ENCODE measurements at places on chromosomes 3 and 15.

- no peak for DNase-seq
These were observed 592.7 kb upstream of the NAALADL2 start for GRCh38 chr3:174266476-174266875.

DNA sequence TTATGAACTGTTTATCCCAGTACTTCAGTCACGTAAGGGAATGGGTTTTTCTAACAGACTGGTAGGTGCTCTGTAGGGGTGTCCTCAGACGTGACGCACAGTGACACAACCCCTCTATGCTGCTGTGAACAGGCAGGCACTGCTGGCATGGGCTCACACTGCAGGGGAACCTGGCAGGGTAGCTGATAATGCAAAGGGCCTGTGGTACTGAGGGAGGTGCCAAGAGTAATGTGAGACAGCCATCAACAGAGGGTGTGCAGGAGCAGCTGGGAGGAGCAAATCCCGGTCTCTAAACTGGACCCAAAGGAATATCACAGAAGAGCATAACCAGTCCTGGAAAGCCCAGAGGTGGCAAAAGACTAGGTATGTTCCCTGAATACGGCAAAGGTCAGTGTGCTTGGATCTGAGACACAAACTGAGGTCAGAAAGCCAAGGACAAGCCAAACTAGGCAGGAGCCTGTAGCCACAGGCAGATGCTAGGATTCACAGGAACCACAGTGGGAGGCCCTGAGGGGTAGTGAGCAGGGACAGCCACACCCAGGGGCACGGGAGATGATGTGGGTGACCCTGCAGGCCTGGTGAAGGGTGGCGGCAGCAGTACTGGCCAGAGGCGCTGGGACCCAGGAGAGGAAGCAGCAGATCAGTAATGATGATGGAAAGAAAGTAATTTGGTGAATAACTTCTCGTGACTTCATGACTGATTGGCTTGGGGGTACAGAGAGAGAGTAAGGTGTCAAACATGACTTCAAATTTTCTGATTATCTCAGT lies 248.1 kb upstream of the CHRNA7 start:
- DNase-seq, result no peak

DNA sequence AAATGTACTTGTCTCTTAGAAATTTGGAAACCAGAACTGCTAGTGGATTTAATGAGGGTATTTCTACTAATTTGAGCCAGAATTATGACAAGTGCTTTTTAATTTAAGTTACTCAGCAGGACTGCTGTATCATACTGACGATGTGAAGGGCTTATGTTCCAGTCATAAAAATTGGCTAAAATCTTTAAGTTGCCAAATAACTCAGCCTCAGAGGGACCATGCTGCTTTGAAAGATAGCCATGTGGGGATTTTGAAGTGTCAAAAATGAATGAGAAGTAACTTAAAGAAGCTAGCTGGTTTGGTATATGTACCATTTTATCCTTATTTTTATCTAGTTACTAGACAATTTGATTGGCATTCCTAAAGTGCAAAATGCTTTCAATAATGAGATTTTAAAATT lies 545.0 kb downstream of the DIPK2A start:
- no peak for DNase-seq

DNA sequence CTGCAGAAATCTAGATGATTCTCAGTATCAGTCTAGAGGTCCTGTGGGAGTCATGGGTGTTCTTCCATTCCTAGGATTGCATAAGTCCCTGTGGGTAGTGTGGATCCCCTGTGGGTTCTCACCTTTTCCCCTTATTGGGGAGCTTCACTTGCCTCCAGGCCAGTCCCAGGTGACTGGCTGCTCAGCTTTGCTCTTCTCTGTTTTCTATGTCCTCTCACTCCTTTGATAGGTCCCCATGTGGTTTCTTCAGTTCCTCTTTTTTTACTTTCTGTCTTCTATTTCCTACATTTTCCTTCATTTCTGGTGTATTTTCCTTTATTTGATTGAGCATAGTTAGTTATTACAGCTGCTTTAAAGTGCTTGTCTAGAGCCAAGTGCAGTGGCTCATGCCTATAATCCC lies 10.9 kb downstream of the TEX55 start:
- no peak for DNase-seq

DNA sequence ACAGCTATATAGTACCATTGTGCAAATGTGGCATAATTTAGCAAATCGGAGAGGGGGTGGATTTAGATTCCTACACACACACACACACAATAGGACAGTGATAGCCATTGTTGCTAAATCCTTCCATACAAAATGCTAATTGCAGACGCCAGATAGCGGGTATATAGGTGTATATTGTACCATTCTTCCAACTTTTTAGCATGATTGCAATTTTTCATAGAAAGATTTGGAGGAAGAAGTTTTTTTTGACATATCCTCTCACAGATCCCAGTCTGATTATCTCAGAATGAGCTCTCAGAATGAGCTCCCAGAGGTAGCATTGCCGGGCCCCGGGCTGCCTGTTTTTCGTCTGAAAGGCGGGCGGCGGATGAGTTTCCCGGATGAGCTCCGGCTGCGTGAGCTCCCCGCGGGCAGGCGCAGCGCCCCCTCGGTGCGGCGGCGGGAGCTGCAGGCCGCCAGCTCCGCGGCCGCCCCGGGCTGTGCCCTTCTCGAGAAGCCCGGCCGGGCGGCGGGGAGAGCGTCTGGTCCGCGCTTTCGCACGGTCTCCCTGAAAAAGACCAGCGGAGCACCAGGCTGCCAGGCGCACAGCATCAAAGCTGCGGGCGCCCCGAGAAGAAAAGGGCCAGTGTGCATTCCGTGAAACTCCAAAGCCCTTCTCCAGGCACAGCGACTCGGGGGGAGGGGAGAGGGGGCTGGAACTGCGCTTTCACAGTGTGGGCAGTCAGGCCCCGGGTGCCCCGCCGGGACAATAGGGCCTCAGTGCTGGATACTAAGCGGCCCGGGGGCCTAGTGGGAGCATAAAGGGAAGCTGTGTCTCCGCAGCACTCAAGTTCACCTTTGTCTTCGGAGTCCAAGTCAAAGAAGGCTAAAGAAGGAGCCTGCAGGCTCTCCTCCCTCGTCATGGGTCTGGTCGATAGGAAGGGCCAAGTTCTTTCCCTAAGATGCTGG lies 12.0 kb upstream of the SHC4 start:
- peak; percentile 80 for DNase-seq

DNA sequence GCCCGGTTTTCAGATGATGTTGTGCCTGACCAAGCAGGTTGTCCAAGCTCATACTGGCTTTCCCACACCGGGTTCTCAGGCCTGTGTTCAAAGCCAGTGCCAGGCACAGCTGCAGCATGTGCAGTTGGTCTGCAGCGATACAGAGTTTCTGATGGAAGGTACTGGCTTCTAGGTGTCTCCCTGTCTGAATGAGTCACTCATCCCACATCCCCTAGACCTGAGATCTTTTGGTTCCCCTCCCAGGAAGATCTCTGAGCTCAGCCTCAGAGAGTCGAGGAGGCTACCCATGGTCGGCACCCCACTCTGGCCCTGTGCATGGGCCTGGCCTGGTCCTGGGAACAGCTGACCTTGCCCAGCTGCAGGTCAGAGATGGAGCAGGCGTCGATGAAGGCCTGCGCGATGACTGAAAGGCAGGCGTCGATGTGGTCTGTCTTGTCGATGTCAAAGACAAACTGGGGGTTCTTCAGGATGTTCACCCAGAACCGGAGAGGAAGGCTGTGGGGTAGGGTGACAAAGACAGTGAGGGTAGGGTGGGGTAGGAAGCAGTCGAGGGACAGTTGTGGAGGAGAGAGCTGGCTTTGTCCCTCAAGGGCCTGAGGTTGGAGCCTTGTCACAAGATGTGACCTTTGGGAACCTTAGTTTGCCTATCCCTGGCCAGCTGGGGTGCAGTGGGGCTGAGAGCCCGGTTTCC lies 15.3 kb downstream of the H1-8 start:
- DNase-seq, result no peak

DNA sequence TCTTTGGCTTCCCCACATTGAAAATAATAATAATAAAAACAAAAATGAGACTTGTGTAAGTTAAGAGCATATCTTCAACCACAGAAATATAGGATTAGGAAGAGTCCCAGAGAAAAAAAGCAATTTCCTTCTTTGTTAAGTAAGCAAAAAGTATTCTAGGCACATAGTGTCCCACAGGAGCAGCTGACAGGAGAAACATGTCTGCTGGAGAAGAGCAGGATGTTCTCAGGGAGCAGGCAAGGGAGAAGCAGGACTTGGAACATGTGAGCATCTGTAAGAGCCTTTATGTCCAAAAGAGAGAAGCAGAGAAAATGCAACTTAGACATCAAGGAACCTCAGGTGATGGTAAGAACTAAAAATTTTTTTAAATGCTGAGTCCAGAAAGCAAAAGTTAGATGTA lies 39.0 kb downstream of the TTC23 start:
- no peak for DNase-seq

DNA sequence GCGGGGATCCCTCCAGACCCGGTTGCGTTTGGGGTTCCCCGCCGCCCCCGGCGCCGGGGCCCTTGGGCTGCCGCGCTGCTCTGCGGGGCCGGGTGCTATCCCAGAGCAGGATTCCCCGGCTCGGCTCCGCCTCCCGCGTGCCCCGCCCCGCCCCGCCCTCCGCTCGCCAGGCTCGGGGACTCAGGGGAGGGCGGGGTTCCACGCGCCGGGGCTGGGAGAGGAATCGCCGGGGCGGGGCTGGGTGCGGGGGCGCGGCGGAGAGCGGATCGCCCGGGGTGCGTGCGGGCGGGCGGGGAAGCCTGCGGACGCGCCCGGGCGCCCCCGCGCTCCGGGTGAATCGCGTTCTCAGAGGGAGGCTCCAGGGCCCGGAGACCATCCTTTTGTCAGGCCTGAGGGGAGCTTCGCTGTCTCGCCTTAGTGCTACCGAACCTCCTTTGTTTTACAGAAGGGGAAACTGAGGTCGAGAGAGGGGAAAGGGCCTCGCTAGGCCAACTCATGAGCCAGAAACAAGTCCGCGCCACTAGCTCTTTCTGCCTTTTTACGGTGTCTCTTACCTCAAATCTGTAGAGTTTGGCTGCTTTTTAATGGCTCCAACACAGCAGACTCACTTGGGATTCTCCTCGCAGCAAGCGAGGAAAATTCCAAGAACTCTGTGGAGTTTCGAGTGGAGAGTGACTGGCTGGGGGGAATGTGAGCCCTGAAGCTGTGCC lies at the start of gene TMEM158:
TMEM158 (minus strand) TSS at position 82 of the 710 bp plus-strand sequence. CDS start 260 bp downstream, outside the sequence.
- peak; percentile 67 for DNase-seq

DNA sequence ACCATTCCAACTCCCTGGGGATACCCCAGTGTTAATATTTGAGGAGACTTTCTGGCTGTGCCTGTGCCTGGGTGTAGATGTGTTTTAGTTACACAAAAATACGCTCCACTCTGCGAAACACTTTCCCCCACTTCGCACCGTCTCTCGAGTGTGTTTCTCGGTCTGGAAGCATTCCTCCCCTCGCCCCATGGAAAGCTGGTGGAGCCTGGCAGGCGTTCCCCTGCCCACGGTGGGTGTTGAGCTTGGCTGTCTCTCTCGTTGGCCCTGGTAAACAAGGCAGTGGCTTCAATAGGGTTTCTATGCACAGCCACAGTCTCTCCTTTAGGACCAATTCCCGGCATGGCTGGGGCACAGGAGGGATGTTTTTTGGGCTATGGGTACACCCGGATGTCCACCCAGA lies 19.3 kb downstream of the IQSEC1 start:
- DNase-seq, result no peak

DNA sequence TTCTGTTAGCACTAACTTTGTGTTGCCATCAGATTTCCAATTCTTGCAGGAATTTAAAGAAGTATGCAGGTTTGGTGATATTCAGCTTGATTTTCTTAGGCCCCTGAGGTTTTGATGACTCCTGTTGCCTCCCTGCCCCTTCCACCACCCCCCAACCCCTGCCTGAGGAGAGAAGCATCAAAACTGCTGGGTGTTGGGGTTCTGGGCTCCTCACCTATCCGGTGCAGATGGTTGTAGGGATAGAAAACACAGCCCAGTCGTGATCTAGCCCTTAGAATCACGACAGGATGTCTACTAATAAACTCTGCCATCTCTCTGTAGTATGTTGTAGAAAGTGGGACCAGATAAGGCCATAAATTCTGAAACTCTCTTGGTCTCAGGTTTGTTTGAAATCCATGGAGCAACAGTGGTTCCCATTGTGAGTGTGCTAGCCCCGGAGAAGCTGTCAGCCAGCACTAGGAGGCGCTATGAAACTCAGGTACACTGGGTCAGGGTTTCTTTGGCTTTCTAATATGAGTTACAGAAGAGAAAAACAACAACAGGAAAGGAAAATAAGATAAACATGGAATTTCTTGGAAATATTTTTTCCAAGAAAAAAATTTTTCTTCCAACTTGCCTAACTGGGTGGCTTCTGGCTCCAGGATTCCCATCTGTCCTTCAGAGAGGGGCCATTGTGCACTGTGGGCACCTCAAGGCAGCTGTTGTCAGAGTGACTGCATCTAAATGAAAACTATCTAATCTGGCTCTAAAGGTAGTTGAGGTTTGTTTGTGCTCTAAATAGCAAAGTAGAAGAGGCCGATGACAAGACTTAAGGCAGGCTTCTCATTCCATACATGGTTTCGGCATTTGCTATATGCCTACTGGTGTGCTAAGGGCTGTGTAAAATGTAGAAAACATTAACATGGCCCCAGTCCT lies 8.7 kb downstream of the SRP14 start:
- DNase-seq, result no peak

DNA sequence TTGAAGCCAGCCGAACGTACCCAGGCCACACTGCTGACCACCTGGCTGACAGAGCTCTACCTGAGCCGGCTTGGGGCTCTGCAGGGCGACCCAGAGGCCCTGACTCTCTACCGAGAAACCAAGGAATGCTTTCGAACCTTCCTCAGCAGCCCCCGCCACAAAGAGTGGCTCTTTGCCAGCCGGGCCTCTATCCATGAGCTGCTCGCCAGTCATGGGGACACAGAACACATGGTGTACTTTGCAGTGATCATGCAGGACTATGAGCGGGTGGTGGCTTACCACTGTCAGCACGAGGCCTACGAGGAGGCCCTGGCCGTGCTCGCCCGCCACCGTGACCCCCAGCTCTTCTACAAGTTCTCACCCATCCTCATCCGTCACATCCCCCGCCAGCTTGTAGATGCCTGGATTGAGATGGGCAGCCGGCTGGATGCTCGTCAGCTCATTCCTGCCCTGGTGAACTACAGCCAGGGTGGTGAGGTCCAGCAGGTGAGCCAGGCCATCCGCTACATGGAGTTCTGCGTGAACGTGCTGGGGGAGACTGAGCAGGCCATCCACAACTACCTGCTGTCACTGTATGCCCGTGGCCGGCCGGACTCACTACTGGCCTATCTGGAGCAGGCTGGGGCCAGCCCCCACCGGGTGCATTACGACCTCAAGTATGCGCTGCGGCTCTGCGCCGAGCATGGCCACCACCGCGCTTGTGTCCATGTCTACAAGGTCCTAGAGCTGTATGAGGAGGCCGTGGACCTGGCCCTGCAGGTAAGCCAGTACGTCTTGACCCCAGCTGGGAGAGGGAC lies 6.2 kb downstream of the VPS18 start:
- DNase-seq, result no peak

- DNase-seq, result peak; percentile 83
These were observed 30.9 kb downstream of the CCNL1 start for GRCh38 chr3:157128771-157129681.

GRCh38 chr15:90988296-90988695 lies 6.0 kb downstream of the PRC1 start:
- DNase-seq, result no peak

GRCh38 chr3:138964264-138964663 lies 17.2 kb downstream of the FOXL2NB start:
- DNase-seq, result no peak

- no peak for DNase-seq
These were observed 285.8 kb upstream of the GADL1 start for GRCh38 chr3:31180274-31180673.

- peak; percentile 17 for DNase-seq
These were observed 1.1 kb downstream of the KCNH8 start for GRCh38 chr3:19149368-19149767.

Measured in activated CD4-positive, alpha-beta T cell treated with anti-CD3 and anti-CD28 coated beads, Interleukin-2, Interleukin-4, amounts not matched to agents 100 ng/mL and 50 ng/mL, durations not matched to agents 16 hours and 8 hours (primary cell).